Posterior cingulate gyrus (tissue), 11 donors: ENCODE measurements at places on chromosomes 11 and 22.

- DNase-seq, result no peak
Measured at GRCh38 chr11:132008872-132009271, 638.5 kb downstream of the NTM start.

DNA sequence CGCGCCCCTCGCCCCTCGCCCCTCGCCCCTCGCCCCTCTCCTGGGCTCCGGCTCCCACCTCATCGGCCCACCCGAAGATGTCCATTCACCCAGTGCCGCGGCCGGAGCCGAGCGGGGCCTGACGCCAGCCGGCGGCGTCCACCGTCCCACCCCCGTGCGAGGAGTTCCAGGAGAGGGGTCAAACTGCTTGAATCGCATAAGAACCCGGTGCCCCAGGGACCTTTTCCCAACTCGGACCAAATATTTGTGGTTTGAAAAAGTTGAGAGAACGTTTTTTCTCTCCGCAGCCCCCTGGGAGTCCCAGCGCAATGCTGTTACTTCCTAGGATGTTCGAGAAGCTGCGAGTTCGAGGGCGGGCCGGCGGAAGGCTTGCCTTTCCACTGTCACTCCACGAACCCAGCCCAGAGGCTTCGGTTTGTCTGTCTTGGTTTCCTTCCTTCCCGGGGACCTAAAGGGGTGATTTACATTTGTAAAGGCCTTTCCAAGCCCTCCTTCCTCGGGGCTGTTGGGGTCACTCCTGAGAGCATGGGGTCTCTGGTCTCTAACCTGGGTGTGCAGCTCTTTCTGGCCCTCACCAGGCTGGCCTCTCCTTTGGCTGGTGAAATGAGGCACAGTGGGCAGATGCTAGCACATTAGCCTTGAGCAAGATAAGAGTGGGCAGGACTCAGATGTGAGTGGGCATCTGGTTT, 38.0 kb downstream of the ETS1 start:
- no peak for DNase-seq

DNA sequence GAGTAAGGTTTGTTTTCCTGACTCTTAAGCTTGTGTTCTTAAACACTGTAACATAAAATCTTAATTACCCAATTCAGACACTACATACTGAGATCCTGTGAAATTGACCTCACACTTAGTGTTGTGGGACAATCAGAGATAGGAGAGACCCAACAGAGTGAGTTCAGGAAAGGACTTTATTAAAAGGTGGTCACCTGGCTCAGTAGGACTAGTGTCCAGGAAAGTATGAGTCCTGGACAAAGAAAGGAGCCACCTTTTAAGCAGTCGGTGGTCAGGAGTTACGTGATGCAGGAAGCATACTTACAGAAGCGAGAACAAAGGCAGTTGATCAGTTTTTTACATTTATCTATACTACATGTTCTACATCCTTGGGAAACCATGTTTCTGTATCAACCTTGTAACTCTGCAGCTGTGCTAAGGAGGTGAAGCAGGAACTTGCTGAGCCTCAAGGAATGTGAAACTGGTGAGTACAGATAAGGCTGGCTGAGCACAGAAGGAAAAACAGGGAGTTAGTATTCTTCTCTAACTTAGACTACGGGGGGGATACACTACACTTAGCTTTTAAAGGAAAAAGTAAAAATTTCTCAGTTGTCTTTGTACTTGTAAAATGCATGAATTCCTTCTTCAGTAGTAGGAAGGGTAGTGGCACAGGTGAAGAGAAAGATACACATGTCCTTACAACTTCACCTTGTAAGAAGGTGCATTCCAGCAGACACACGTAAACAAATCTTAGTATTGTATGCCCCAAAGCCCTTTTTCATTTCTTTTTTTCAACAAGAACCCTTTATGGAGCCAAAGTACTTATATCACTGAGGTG, 15.1 kb downstream of the OR51E1 start:
- no peak for DNase-seq

DNA sequence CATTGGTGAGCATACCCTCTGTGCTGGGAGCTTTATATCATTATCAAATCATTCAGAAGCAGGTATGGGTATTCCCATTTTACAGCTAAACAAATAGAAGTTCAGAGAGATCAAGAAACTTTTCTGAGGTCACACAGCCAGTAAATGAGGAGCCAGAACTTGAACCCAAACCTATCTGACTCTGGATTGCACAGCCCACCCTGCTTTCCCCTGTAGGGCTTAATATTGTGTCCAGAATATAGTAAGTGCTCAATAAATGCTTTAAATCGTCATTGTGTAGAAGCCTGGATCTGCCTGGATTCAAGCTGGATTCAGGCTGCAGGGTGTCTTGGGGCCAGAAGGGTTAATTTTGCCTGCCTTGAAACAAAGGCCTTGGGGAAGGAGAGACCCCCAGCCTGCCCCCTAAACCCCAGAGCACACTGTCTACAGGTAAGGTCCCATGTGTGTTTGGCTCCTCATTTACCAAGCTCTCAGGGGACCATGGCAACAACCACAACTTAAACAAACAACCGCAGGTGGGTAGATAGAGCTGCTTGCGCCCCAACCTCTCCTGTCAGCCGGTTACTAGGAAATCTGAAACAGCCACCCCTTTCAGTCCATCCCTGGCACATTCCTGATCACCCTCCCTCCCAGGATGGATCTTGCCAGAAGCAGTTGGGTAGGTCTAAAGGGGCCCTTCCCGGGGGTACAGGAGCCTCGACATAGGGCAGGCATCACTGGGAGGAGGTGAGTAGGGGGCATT, 3.0 kb upstream of the SEC14L3 start:
- DNase-seq, result no peak

DNA sequence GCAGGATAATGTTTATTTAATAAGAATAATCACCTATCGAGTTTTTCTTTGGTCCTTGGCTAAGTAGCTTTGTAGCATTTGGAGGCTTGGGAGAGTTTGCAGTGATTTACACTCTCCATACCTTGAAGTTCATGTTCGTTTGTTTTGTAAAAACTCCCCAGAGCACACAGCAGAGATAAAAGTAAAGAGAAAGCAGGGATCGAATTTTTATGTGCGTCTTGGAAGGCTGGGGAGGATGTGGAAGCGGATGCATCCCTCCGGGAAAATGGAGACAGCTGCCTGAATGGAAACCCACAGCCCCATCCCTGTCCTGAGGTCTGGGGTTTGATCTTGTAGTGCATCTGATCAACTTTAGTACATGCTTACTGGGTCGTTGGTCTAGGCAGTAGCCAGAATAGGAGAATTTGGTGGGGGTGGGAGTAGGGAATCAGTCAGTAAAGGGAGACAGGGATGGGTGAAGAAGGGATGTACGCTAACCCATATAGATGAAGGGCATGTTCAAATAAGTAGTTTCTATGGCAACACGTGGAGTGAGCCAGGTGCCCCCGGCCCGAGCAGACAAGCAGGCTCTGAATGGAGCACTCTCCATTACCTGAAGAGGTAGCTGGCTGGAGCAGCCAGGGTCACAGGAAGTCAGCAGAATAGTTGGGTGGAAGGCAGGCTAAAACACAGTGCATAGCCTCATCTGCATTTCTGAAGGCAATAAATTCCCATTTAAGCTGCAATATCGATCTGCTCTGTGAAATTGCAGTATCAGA, 147.8 kb downstream of the COMMD9 start:
- no peak for DNase-seq

DNA sequence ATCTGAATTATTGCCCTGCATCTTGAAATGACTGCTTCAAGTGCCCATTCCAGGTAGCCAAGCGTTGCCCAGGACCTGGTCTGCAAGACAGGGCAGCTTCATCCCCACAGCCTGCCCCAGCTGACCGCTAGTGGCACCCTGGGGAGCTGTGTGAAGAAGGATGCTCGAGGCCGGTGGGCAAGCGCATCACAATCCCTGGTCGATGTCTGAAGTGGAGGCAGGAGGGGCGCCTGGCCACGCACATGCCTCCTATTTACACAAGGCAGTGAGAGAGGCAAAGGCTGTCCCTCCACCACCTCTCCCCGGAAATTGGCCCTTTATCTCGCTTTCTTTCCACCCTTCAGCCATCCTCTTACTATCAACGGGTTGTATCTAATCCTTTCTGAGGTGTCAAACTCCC, 28.1 kb upstream of the PHF21A start:
- DNase-seq, result no peak

DNA sequence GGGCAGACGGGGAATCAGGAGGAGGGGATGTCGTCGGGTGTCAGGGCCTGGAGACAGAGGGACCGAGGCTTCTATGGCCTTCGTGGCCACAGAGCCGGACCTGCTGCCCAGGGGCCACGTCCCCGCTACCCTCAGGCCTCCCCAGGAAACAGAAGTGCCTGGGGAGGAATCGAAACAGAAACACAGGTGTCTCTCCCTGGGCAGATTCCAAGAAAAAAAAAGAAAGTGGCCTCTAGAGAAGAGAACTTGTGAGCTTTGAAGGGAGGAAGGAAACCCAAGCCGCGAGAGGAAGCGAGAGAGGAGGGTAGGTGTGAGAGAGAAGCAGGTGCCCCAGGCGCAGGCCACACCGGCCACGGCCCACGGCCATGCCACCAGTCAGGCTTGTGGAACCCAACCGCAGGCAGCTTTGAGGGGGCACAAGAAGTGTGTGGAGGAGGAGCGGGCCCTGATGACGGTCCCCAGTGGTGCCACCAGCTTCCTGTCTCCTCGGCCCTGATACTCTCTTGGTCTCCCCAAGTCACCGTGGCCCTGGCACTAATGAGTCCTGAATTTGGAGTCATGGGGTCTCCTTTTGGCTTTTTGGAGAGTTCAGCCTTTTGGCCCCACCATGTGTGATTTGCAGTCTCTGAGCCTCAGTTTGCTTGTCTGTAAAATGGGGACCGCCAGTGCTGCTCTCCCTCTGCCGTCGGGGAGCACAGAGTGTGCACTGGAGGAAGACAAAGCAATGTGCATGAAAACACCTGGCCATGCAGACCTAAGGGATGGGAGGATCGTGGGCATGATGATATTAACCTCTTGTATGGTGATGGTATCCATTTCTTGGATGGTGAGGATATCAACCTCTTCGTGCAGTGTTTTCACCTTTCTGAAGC, 25.2 kb downstream of the LIF start:
- DNase-seq, result no peak

- DNase-seq, result peak; percentile 89
Measured at GRCh38 chr11:125408311-125408711, 87.8 kb downstream of the FEZ1 start.

DNA sequence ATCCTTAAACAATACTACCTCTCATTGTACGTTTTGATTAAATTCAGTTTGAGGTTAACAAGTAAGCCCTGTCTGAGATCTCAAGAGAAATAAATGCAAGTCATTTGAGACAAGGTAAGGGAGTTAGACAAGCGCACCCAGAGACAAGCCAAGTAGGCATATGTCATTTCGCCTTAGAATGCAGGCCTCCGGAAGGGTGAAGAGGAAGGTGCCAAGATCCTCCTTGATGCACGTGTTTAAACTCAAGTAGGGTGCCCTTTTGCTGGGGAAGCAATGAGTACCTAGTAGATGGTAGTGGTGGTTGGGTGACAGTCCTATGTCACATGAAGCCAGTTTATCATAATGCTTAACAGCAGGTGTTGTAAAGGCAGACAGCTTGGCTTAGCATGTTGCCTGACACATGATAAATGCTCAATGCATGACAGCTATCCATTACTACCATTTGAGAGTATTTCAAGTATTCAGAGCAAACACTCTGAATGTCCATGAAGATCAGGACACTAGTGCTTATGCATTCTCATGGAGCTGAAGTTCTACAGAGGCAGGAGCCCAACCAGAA, 415.9 kb downstream of the TMEM135 start:
- no peak for DNase-seq
